ENCODE measurements at places on chromosomes 3 and 15. TPM values are rescaled to one million over a fixed set of nuclear protein-coding genes. Genes with fewer than 3 reads are reported as not detected.

DNA sequence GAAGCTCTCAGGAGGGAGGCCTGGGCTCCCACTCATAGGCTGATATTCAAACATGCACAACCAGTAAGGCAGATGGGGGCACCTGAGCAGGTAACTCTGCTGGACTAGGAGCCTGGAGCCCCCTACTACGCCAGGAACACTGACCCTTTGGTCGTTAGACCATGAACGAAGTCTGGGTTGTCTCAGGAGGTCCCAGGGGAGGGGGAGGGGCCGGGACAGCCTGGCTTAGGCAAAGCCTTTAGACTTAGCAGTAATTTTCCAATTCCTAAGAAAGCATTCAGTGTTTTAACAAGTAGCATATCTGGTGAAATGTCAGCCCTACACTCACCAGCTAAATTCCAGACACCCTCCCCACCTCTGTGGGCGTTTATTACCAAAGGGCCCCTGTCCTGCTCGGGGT, 67.4 kb upstream of the ST8SIA2 start:
- no peak overlapping the region for H3K4me3 ChIP-seq
- H3K36me3 ChIP-seq: no peaks in the 10 kb centered on the region

DNA sequence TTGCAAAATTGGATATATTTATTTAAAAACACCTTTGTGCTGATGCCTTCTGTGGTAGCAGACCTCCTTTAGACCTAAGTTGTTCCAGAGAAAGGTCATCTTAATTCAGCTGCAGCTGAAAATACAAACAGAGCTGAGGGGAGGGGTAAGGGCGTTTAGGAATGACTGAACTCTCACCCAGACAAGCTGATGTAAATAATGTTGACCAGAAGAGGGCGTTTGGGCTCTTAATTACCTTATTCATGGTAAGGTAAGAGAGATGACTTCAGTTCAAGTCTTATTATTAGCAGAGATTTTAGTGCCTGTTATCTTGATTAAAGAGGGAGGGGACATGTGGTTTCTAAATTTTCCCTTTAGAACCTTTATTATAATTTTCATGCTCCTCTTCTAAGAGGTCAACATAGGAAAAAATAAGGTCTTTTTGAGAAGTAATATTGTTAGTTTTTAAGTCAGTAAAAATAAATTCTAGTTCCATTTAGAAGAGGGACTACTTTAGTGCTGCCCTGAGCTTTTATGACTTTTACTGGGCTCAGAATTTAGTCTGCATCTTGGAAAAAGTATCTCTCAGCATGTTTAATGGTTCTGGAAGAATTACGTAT, 46.3 kb downstream of the GPR171 start:
- H3K4me1 ChIP-seq: peaks cover 20% of the 10 kb centered on the region
- no peaks in the 10 kb centered on the region for H3K27me3 ChIP-seq
- no peak overlapping the region for H3K27ac ChIP-seq
- H3K36me3 ChIP-seq: no peaks in the 10 kb centered on the region
- no peak for DNase-seq

DNA sequence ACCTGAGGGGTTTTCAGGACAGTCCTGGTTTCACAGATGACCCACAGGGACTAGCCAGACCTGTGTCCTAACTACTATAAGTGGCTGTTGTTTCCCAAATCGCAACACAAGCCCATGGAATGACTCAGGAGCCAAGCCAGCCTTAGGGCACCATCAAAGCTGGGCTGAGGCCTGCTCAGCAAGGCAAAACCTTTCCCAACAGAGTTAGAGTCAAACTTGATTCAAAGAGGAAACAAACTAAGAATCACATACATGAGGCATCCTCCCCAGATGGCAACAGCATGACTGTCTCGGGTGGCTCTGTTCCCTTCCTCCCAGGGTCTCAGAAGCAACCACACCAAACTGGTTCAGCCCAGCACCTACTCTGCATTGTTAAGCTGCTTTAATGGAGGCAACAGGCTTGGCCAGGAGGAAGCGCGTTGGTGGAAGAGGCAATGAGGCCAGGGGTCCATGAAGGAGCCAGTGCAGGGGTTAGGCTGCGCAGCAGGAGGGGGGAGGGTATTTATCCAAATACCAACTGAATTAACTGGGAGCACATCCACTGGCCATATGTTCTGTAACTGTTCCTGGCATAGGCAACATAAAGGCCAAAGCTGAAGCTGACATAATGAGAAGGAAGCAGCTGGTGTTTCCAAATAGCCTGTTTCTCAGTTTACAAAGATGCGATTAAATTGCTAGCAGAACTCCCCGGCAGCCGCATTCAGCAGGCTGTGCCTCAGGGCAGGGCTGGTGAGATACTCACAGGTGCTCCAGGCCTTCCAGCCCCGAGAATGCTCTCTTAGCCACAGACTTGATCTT, 102.4 kb downstream of the LRIG1 start:
- peaks cover 5% of the 10 kb centered on the region for H3K27me3 ChIP-seq
- H3K36me3 ChIP-seq: peaks cover 47% of the 10 kb centered on the region
- H3K27ac ChIP-seq: peak overlapping the region; percentile 19
- DNase-seq: no peak
- peak overlapping the region; percentile 49 for H3K4me3 ChIP-seq

DNA sequence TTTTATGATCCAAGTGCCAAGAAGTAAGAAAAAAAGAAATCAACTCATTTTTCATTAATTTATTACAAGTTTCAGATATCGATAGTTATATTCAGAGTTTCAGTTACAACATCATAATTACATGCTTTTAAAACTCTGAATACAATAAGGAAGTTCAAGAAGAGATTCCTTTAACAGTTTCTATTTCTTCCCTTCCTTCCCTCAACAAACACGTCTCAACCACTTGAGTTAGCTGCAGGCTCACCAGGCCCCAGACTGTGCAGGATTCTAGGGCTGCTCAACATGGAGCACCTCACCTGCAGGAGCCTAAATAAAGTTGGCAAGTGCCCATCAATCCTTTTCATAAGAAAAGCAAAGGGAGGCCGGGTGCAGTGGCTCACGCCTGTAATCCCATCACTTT, 79.2 kb upstream of the FNDC3B start:
- H3K36me3 ChIP-seq: peaks cover 3% of the 10 kb centered on the region
- H3K27me3 ChIP-seq: no peaks in the 10 kb centered on the region
- peak overlapping the region; percentile 8 for H3K4me3 ChIP-seq
- no peak overlapping the region for H3K27ac ChIP-seq
- H3K4me1 ChIP-seq: peaks cover 66% of the 10 kb centered on the region

GRCh38 chr3:133838916-133839800, 33.5 kb downstream of the SRPRB start:
- no peaks in the 10 kb centered on the region for H3K36me3 ChIP-seq
- H3K27me3 ChIP-seq: no peaks in the 10 kb centered on the region
- H3K4me1 ChIP-seq: no peaks in the 10 kb centered on the region
- no peak for DNase-seq

Gene IP6K1
- 63.3 TPM for total RNA-seq

Gene SI
- not detected for total RNA-seq

- no peaks in the 10 kb centered on the region for H3K27me3 ChIP-seq
- H3K4me1 ChIP-seq: peaks cover 6% of the 10 kb centered on the region
- no peak overlapping the region for H3K4me3 ChIP-seq
- H3K36me3 ChIP-seq: no peaks in the 10 kb centered on the region
- H3K27ac ChIP-seq: no peak overlapping the region
Measured at GRCh38 chr3:55173504-55173903, 245.6 kb upstream of the LRTM1 start.

DNA sequence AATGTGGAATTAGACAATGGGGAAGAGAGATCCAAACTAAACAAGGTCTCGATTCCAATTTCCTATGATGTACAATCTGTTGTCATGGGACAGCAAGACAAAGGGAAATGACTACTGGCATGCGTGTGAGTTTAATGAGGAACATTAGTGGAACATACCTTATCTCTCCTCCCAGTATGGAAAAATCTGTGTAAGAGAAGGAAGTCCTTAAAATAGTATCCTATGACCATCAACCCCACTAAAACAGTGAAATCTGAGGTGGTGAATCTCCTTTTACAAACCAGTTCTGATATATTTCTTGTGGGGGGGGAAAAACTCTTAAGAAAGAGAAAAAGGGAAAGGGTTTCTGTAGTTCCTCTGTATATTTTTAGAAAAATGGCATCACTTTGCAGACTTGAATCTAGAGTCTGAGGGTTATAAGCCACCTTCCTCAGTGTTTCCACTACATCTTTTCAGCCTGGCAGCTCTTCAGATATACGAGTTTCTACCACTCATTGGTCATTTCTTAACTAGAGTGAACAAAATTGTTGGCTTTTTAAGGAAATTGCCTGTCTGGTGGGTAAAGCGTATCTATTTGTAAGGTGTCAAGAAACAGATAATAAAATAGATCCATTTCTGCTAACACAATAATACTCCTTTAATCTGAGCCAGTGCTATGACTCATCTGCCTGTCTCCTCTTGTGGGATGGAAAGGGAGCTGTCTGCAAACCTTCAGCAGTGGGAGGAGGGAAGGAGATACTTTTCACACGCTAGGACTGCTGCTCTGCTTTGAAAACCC, 3.0 kb upstream of the TNFAIP8L3 start:
- no peak overlapping the region for H3K27ac ChIP-seq
- no peak overlapping the region for H3K4me3 ChIP-seq
- H3K4me1 ChIP-seq: peaks cover 2% of the 10 kb centered on the region

GRCh38 chr3:77222701-77223100, 182.8 kb downstream of the ROBO2 start:
- DNase-seq: no peak
- no peaks in the 10 kb centered on the region for H3K27me3 ChIP-seq
- H3K4me3 ChIP-seq: no peak overlapping the region
- H3K27ac ChIP-seq: peak overlapping the region; percentile 44
- peaks cover 2% of the 10 kb centered on the region for H3K36me3 ChIP-seq

Gene GOLGA6C
- total RNA-seq: not detected

Gene MASP1
- 1.4 TPM for total RNA-seq

- DNase-seq: no peak
- H3K36me3 ChIP-seq: peaks cover 6% of the 10 kb centered on the region
- H3K27ac ChIP-seq: no peak overlapping the region
Measured at GRCh38 chr3:52399131-52399530, 45.8 kb downstream of the SEMA3G start.

Gene TGM5
- total RNA-seq: not detected

DNA sequence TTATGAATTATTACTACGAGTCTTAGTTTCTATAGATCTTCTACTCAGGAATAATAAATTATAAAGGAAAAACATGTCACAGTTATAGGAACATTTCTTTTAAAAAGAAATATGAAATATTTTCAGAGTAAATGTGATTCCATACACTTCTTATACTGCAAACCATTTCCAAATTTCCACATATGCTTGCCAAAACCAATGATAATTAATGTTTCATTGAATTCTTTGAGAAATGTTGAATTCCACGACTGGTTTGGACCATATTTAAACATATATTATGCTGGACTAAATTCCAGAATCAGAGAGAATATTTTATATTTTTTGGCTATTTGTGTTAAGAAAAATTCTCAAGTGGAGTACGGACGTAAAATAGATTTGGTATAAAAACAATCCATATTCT, 144.6 kb downstream of the EPHA3 start:
- no peak for DNase-seq
- peaks cover 2% of the 10 kb centered on the region for H3K36me3 ChIP-seq
- H3K27ac ChIP-seq: no peak overlapping the region
- no peak overlapping the region for H3K4me3 ChIP-seq
- peaks cover 22% of the 10 kb centered on the region for H3K4me1 ChIP-seq
- no peaks in the 10 kb centered on the region for H3K27me3 ChIP-seq

DNA sequence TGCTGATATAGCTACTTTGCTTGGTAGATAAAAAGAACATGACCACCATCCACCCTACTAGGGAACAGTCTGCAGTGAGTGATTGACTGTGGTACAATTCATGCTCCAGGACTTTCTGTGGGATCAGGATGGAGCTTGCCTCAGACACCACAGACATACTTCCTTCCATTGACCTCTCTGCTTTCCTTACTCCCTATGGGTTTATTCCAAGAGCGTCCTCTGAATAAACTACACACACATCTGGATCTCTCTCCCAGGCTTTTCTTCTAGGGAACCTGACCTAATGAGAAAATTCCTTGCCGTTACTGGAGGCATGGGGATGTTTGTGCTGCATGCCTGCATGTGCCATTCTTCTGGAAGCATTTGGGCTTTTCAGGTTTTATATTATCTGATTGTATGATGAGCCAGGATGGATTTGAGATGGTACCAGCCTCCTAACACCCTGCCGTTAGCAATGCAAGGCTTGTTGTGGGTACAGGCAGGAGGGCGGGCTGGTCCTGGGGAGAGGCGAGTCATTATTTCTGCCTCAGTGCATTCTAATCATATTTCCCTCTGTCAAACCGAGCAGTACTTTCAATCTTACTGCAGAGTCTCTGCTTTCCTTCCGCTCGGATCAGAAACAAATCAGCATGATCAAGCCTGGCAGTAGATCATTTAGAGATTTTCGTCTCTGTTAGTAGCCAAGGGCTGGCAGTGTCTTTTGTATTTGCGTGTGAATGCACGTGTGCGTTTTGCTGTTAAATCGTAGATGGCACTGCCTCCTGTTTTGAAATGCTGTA, 279.2 kb downstream of the PDCD6IP start:
- H3K27me3 ChIP-seq: no peaks in the 10 kb centered on the region
- H3K4me3 ChIP-seq: no peak overlapping the region
- H3K4me1 ChIP-seq: peaks cover 17% of the 10 kb centered on the region
- H3K27ac ChIP-seq: no peak overlapping the region
- H3K36me3 ChIP-seq: no peaks in the 10 kb centered on the region
- no peak for DNase-seq

DNA sequence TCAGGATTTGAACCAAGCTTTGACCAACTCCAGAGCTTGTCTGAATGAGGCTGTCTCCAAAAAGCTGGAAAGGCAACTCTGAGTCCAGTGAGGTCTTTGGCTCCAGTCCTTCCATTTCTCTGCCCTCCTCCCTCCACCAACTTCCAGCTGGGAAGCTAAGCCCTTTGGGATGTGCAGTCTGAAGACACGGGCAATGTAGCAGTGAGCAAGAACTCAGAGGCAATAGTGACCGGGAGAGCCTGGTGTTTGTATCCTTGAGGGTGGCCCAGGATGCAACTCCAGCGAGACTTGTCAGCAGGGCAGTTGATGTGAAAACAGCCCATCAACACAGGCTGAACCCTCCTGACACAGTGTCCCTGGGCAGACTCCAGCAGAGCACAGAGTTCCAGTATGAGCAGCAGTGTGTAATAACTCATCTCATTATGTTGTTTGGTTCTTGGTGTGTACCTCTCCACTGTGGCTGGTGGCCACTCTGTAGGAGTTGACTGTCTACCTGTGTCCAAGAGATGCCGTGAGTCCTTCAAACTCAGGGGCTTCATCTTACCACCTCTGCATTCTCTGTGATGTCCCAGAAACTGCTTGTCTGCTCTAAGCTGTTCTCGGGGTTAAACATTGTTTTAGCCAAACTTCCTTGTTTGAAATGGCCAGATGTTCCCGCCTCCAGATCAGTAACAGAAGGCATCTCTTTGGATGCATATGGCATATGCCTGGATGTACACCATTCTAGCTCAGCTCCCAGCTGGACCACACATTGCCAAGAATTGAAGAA, 6.6 kb downstream of the CDCP1 start:
- H3K27ac ChIP-seq: no peak overlapping the region
- DNase-seq: no peak
- no peak overlapping the region for H3K4me3 ChIP-seq
- H3K36me3 ChIP-seq: no peaks in the 10 kb centered on the region
- peaks cover 42% of the 10 kb centered on the region for H3K27me3 ChIP-seq
- H3K4me1 ChIP-seq: no peaks in the 10 kb centered on the region

- no peak overlapping the region for H3K27ac ChIP-seq
- no peak for DNase-seq
- H3K4me1 ChIP-seq: no peaks in the 10 kb centered on the region
- H3K36me3 ChIP-seq: peaks cover 8% of the 10 kb centered on the region
- no peaks in the 10 kb centered on the region for H3K27me3 ChIP-seq
Measured at GRCh38 chr3:119937229-119937628, 155.3 kb downstream of the NR1I2 start.
